Fibroblast of the conjunctiva (primary cell): ENCODE measurements at places on chromosomes 6 and 20.

DNA sequence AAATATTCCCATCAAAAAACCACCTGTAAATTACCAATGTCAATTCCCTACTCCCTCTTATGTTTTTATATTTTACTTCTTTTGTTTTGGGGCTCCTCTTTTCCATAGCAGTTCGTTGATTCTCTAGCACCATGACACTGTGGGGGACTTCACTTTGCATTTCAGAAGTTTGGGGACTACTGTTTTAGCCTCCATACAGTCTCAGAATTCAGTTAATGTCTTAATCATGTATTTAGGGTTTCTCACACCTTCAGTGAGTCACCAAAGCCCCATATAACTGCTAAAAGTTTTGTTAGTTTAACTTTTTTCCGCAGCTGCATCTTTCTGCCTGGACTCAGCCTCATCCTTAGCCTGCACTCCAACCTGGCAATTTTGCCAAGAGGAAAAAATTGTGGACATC, 20.7 kb upstream of the AIG1 start:
- no peak for DNase-seq

- peak; percentile 88 for DNase-seq
Observed at GRCh38 chr6:22113026-22113766, 183.6 kb downstream of the PRL start.

DNA sequence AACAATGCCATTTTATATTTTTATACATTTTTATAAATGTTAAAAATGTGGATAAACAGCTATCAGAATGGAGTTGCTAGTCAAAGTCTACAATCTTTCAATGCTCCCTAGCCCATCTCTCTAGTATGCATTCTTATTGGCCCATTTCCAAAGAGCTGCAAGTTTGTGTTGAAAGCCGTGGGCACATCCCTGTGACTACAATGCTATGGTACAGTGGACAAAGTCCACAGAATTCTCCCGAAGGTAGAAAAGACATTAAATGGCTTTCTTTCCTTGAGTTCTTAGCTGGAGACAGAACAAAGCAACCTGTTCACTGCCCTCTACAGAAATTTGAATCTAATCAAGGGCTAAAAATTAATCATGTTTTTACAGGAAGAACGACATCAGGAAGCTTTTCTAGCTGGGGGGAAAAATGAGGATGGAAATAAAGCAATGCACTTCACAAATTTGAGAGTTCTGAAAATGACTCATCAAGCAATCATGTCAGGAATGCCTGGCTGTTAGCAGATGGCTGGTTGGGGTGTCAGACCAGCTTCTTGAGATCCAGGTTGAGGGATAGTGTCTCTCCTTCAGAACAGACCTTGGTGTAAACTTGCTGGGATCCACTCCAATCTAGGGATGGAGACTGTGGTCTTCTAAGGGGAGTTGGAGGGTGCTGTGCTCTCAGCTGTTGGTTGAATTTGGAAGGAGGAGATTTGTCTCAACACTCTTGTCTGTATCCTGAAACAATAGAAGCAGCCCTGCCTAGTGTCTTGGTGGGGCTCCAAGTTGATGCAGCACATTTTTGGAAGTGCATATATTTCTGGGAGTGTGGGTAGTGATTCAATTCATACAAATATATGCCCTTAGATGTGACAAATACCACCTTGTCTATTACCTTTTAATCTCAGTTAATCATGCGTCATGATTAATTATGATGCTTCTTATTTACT, 143.4 kb upstream of the PHACTR1 start:
- peak; percentile 21 for DNase-seq

DNA sequence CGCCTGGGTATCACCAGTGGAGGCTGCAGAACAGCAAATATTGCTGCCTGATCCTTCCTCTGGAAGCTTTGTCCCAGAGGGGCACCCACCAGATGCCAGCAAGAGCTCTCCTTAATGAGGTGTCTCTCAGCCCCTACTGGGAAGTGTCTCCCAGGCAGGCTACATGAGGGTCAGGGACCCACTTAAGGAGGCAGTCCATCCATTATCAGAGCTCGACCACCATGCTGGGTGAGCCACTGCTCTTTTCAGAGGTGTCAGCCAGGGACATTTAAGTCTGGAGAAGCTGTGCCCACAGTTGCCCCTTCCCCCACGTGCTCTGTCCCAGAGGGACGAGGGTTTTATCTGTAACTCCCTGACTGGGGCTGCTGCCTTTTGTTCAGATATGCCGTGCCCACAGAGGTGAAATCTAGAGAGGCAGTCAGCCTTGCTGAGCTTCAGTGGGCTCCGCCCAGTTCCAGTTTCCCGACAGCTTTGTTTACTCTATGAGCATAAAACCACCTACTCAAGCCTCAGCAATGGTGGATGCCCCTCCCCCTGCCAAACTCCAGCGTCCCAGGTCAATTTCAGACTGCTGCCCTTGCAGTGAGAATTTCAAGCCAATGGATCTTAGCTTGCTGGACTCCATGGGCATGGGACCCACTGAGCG, 25.9 kb upstream of the AIG1 start:
- no peak for DNase-seq

- no peak for DNase-seq
Observed at GRCh38 chr20:15675061-15675514, 898.2 kb downstream of the KIF16B start.

DNA sequence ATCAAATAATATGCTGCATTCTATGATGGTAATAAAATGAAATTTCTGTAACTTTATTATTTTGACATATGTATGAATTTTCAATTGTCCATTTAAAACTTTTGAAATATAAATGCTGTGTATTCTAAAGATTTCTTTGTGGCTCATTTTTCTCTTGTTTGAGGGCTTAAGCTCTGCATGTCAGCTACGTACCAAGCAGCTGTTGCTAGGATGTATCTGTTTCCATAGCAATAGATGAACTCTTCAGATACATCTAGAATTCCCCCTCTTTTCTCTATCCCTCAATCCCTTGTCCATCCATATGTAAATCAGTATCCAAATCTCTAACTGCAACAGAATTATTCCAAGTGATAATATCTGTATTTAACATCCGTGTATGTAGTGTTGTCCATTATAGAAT, 76.5 kb upstream of the OPRM1 start:
- no peak for DNase-seq

DNA sequence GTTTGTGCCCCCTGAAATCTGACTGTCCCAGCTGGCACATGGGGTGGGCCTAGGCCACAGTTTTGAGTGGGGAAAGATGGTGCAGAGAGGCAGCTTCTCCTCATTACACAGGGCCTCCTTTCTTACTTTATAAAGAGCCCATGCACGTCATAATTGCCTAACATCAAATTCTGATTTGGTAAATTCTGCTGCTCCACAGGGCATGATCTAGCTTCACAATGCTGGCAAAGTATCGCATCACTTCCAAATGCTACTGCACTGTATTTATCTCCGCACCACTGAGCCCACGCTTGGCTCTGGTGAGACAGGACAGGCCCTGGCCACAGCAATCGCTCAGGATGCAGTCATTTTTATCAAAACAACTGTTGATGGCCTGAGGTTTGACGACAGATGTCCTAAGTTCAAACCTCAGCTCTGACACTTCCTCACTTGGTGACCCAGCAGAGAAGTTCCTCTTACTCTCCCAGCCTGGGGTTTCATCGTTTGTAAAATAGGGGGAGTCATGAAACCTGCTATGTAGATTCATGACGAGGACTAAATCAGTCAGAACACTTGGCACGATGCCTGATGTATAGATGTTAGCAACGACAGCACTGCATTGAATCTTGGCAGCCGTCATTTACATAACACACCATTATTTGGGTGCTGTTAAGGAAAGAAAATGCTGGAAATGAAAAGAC, 187.9 kb downstream of the TTLL2 start:
- no peak for DNase-seq

DNA sequence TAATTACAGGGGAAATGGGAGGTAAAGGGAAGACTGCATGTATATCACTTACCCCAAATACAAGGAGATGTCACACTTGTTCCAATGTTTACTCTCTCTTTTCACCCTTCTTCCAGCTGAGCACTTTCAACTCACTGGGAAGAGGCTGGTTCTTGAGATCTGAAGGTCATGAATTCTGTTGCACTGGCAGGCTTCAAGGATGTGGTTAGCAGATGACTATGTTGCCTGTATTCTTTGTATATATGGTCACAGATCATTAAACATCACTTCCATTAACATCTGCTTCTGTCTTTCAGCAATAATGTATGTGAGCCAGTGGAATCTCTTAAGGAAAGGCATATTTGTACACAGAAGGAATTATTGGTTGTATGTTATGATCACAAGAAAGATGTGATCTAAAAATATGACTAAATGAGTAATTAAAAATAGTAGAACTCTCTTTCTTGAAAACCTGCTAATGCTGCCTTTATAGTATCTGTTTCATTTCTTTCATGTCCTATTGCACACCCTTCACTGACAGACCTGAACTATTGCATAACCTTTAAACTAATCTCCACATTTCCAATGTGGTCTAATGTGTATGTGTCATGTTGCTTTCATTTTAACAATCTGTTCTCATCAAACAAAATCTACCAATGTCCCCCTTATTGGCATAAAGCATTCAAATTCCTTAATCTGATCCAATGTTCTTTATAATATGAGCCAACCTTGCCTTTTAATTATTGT, 131.4 kb upstream of the EPHA7 start:
- DNase-seq: no peak

GRCh38 chr6:159533568-159533967, 159.5 kb downstream of the SOD2 start:
- peak; percentile 49 for DNase-seq

GRCh38 chr6:33024521-33024920, 15.1 kb upstream of the HLA-DOA start:
- DNase-seq: no peak

DNA sequence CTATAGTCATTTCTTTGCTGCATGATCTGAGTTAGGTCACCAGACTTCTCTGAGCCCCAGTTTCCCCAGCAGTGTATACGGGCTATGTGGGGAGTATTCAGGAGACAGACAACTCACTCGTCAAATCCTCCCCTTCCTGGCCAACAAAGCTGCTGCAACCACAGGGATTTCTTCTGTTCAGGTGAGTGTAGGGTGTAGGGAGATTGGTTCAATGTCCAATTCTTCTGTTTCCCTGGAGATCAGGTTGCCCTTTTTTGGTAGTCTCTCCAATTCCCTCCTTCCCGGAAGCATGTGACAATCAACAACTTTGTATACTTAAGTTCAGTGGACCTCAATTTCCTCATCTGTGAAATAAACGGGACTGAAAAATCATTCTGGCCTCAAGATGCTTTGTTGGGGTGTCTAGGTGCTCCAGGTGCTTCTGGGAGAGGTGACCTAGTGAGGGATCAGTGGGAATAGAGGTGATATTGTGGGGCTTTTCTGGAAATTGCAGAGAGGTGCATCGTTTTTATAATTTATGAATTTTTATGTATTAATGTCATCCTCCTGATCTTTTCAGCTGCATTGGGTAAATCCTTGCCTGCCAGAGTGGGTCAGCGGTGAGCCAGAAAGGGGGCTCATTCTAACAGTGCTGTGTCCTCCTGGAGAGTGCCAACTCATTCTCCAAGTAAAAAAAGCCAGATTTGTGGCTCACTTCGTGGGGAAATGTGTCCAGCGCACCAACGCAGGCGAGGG, 594 bp upstream of the CDKN1A start:
- no peak for DNase-seq

GRCh38 chr20:10646886-10647420, 26.8 kb downstream of the JAG1 start:
- no peak for DNase-seq

GRCh38 chr6:83708970-83709747, at the start of gene SNAP91:
SNAP91 (minus strand) TSS chr6:83709101; CDS start chr6:83707927, 1,174 bp downstream.
- DNase-seq: no peak

DNA sequence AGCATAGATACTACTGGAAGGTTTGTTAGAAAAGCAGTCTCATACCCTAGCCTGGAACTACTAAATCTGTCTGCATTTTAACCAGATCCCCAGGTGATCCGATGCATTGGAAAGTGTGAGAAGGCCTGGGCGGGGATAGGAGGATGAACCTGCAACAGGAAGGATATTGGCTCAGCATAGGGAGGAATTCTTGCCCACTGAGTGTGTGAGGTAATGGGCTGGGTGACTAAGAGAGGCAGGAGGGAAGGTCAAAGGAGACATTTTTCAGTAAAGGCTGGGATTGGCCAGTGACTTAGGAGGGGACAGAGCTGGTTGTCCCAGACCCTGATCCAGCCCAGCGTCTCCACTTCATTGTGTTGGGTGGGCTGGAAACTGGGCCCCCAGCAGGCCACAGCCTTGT, 191.0 kb upstream of the LRFN2 start:
- no peak for DNase-seq

- peak; percentile 36 for DNase-seq
Observed at GRCh38 chr6:156963712-156964700, 186.8 kb downstream of the ARID1B start.

DNA sequence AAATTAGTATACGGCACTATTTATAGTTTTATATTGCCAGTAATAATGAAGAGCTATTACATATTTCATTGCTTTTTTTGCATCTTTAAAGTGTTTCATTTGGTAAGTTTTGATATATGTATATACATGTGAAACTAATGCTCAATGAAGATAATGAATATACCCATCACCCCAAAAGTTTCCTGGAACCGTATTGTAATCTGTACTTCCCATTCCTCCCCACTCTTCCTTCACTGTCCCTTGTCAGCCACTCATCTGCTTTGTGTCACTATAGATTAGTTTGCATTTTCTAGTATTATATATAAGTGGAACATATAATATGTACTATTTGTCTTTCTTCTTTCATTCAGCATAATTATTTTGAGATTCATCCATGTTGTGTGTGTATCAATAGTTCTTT, 10.3 kb upstream of the TBC1D32 start:
- no peak for DNase-seq

DNA sequence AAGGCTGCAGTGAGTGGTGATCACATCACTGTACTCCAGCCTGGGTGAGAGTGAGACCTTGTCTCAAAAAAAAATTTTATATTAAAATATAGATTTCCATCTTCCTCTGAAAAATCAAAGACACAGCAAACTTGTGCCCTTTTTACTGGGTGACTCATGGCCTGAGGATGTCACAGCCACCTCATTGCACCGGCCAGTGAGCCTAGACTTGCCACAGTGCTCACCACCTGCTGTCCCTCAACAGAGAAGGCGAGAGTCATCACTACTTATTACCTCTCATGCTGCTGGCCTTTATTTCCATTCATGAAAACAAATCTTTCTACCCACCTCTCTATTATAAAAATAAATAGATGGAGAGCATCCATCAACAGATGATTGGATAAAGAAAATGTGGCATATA, 295.8 kb downstream of the PREX1 start:
- DNase-seq: no peak
